Adipocyte (in vitro differentiated cells): ENCODE measurements at places on chromosomes 2 and 18.

- DNase-seq: no peak
Measured at GRCh38 chr2:75800456-75800855, 89.7 kb upstream of the GCFC2 start.

GRCh38 chr2:19538411-19538963, 180.1 kb upstream of the OSR1 start:
- peak; percentile 64 for DNase-seq

DNA sequence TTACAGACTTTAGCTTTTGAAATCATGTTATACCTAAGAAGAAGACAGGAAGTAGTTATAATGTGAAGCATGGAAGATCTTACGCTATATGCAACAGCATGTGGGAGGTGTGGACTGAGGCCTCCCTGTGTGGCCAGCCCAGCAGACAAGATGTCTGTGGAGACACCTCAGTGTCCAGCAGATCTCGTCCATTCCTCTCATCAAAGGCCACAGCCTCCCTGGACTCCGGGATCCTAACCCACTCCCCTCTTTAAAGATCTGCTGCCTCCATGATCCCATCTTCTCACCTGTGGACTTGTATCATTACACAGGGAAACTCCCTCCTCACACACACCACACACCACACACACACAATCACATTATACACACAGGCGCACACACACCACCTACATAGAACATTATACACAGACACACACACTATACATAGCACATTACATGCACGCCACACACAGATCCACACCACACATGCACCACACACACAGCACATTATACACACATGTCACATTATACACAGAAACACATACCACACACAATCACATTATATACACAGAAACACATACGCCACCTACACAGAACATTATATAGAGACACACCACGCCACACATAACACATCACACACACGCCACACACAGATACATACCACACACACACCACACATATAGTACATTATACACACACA, 89.5 kb downstream of the PXDN start:
- DNase-seq: no peak

DNA sequence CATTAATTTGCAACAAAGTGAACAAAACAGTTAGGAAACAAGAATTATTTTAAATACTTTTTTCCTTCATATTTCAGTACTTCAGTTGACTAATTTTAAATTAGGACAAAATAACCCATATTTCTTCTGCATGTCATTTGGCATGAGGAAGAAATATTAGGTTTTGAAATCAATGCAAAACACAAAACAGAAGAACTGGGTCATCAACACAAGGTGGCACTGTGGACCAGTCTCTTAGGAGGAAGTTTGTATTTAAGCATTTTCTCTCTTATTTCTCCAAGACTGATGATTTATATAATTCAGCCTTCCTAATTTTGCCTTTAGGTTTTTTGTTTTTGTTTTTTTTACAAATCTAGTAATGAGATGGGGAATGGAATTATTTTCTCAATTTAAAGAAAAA, 352.8 kb upstream of the KCNH7 start:
- peak; percentile 83 for DNase-seq

DNA sequence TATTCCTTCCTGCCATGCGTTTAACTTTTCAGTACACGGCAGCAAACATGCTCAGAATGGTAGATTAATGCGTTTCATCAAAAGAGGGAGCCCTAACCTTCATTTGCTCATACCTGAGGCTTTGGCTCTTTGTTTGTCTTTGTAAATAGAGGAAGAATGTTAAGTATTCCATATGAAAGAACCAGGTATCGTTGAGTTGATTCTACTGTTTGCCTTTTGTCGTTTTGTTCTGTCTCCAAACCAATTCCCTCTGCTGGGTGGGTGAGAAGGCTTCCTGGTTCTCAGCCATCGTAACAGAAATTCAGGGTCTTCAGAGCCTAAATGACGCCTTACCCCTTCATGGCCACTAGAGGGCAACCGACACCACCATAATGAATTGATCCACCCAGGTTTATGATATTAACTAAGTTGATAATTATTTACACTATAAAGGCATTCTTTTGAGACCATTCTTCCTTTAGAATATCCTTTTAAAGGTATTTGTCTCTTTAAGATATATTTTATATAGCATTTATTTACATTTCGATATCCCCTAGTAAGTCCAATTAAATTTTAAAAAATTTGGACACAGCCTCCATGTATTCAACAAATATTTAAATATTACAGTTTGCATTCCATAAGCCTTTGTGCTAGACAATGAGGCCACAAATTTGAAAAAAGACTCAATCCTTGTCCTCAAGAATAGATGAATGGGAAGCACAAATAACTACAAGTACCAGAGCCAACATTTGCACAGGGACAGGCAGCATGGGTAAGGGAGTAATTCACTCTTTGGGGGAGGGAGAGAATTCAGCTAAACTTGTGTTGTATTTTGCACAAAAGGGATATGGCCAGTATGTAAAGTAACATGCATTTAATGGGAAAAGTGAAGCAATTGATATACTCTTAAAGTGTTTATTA, 48.1 kb downstream of the TIMM21 start:
- DNase-seq: peak; percentile 80

GRCh38 chr2:219045937-219046550, 4.7 kb upstream of the CFAP65 start:
- peak; percentile 55 for DNase-seq

DNA sequence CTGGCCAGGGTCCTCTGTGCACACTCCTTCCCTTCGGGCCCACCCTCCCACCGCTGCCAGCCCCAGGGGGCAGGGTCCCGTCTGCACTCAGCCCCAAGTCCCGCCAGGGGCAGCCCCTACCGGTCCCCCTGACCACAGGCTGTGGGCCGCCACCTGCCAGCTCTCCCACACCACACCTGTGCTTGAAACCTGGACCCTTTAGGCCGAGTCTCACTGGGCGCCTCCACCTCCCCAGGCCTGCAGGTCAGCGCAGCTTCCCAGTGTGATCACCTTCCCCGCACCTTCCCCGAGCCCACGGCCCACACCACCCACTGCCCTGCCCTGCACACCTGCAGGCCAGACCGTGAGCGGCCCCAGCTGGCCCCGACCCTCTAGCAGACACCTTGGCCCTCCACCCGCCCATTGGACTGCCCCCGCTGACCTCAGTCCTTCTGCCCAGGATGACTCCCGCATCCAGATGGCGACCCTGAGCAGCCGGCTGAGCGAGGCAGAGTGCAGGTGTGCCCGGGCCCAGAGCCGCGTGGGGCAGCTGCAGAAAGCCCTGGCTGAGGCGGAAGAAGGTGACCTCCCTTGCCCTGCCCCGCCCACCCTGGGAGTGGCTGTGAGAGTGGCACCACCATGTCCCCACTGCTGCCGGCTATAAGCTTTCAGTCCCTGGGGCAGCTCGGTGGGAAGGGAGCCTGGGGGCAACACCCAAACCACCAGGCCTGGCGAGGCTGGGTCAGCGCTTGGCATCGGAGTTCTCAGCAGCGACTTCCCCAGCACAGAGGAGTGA, 31.3 kb upstream of the SNED1 start:
- no peak for DNase-seq

DNA sequence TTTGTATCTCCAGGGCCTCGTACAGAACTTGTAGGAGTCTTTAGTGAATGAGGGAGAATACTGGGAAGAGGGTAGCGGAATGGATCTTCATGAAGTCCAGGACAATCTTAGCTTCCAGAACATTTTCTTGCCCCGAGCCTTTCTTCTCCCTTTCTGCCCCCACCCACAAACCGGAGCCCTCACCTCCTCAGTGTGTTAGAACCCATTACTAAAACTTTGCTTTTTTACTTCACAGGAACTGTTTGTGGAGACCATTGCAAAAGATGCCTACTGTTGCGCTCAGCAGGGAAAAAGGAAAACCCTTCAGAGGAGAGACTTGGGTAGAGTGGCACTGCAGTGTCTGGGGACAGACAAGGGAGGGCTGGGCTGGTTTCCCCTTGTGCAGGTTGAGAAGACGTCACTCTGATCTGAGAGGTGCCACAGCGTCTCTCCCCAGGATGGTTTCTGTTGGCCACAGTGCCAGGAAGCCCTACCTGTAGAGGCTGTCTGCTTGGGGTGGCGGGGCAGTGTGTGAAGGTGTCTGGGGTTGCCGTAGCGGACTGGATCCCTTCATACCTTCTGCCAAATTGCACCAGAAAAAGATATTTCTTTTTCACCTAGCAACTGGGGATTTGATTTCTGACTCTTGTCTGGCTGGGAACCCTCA, 786 bp downstream of the POLE4 start:
- no peak for DNase-seq

- DNase-seq: no peak
Measured at GRCh38 chr18:74172697-74173433, 24.5 kb downstream of the TIMM21 start.

DNA sequence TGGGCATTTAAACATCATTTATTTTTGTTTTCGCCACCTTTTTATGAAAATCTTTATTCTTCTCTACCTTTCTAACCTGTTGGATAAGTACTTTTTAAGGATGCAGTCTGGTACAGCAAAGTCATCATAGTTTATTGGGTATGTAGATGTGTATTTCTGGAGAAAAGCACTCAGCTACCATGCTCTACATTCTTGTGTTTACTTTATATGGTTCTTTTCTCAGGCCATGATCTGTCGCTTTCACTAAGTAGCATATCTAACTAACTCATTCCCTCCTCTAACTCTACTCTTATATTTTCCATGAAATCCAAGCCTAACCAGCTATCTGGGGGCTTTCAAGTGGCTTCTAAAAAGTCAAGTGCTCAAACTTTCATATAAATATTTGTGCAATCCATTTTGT, 25.3 kb upstream of the SETBP1 start:
- no peak for DNase-seq

GRCh38 chr2:45483997-45484396, 127.1 kb downstream of the SRBD1 start:
- DNase-seq: peak; percentile 15

- DNase-seq: peak; percentile 50
Measured at GRCh38 chr2:190267302-190267701, 52.3 kb downstream of the HIBCH start.

- DNase-seq: no peak
Measured at GRCh38 chr2:43482961-43483360, 112.9 kb downstream of the THADA start.

- no peak for DNase-seq
Measured at GRCh38 chr2:28175028-28175427, 217.6 kb upstream of the FOSL2 start.

DNA sequence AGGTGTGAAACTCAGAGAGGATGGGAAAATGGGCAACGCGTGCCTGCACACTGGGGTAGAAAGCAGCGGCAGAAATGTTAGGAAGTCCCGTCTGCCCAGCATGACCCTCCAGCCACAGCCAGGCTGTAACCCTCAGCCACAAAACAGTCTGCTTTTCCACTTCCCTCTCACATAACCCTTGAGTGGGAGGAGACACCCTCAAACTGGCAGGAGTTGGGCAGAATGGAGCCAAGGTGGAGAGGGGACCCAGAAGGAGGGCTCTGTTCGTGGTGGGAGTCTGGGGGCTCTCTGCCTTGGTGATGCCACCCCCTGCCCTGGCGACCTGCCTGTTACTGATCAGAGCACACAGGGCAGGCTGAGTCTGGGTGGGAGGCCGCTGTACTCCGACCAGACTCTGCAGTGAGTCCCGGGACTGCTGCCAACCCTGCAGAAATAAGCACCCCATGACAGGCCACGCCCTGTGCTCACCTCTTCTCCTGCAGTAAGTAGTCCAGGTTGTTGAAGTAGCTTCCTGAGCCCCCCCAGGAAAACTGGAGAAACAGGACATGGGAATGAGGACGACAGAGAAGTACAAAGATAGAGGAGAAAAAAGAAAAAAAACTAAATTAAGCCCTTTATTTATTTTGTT, 16.0 kb downstream of the FAM178B start:
- no peak for DNase-seq

- no peak for DNase-seq
Measured at GRCh38 chr2:43196768-43197587, 29.4 kb downstream of the ZFP36L2 start.

DNA sequence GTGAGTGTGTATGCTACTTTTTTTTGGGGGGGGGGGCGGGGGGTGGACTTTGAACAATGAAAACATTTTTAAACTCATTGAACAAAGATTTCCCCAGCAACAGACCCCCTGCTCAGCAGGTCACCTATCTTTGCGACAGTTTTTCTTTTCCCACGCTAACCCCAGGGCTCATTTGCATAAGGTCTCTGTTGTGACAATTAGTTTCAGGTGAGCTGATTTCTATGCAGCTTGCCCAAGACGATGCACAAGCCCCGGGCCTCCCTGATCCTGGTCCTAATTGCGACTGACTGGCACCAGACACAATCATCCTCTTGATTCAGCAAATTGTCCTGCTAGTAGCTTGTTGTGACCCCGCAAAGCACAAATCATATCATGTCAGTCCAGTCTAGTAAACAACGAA, 40.3 kb downstream of the ZEB2 start:
- no peak for DNase-seq

GRCh38 chr2:216478151-216478550, 20.5 kb upstream of the RPL37A start:
- peak; percentile 51 for DNase-seq
